ENCODE measurements at places on chromosomes 6 and 20.

DNA sequence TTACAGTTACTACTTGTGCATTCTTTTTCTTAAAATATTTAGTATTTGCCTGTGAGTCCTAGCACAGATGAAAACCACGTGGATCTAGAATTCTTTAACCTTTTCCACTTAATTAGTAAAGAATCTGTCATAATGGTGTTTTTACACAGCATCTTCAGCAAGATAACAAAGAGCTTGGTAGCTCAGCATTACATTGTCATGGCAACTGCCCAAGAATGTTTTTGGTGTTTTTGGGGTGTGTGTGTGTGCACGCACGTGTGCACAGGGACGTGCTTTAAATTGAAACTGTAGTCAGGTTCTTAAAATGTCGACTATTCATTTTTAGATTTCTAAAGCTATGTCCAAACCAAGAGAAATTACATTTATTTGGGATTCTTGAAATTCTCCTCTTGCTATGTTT, 108.0 kb downstream of the FIG4 start:
- DNase-seq, result no peak

GRCh38 chr6:112183271-112183671, 71.1 kb downstream of the LAMA4 start:
- no peak for DNase-seq

GRCh38 chr6:36840432-36841403, 1.5 kb upstream of the CPNE5 start:
- no peak for DNase-seq

GRCh38 chr6:154479771-154480639, 30.5 kb downstream of the CNKSR3 start:
- DNase-seq, result no peak
